ENCODE measurements at places on chromosomes 7 and 10.
A peak's percentile ranks its signal among the peaks of the same experiment; 100 is the strongest.

- DNase-seq = no peak
These were observed 94.5 kb downstream of the PTPRE start for GRCh38 chr10:128001363-128001745.

DNA sequence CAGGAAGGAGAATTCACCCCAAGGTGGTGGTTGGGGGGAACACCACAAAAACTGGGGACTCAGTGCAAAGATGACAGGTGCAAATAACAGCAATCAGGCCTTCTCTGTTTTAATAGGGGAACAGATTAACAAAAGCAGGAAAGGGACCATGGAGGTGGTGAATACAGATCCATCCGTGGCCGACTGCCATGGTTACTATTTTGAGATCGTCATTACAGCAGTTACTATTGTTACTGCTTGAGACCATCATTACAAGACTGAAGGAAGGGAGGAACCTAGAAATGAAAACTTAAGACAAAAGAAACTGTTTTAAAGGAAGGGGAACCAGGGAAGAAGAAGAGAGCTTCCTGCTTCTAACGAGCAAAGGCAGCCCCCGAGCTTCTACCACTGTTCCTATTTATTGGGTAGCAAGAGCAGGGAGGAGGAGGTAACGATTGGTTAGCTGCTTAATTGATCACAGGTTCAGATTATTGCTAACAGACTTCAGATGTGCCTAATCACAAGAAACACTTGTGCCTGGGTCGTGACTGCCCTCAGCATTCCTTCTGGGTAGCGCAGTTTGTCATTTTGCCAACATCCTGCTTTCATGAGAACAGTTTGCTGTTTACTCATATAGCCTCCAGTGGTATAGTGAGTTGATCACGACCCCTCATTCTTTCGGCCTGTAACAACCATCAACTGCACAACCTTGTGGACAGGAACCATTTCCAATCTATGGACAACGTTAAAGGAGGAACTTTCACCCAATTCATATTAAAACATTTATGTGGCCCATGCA is 216.3 kb downstream of the CHCHD3 start:
- DNase-seq = no peak

GRCh38 chr7:1252540-1253090 is 19.9 kb downstream of the UNCX start:
- DNase-seq = no peak

- peak; percentile 74 for DNase-seq
These were observed at the start of gene REEP3 for GRCh38 chr10:63520500-63521415. Gene REEP3 (plus strand): TSS chr10:63521401. CDS start chr10:63521546, 145 bp downstream.

GRCh38 chr10:22606164-22606614 is 108.2 kb downstream of the PIP4K2A start:
- no peak for DNase-seq

Data from suprapubic skin (tissue), 4 donors.